IPS DF 6.9 (cell line): ENCODE measurements at places on chromosomes 5 and 9.

- H3K36me3 ChIP-seq: no peaks in the 10 kb centered on the region; the same call in 1 of the 2 replicates
- no peak overlapping the region for H3K4me3 ChIP-seq
- H3K27me3 ChIP-seq: no peaks in the 10 kb centered on the region
- peaks cover 11% of the 10 kb centered on the region for H3K4me1 ChIP-seq
Observed at GRCh38 chr9:136147890-136148714, 29.4 kb upstream of the TMEM250 start.

DNA sequence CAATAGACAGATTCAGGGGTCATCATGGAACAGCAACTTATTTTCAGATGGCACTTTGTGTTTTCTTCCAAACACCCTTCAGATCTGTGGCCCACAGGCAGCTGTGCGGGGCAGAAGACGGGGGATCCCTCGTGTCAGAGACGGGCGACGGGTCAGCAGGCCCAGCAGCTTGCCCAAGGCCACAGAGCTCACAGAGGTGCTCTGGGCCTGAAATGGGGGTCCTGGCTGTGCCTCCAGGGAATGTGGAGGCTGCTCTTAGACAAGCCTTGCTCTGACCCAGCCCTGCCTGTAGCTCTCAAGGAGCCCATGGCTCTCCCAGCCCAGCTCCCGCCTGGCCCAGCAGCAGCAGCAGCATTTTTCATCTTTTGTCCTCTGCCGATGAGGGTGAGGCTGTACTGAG is 40.9 kb upstream of the SARDH start:
- H3K4me1 ChIP-seq: no peaks in the 10 kb centered on the region
- H3K36me3 ChIP-seq: peaks cover 6% of the 10 kb centered on the region; the same call in 1 of the 2 replicates
- no peak overlapping the region for H3K4me3 ChIP-seq
- H3K27ac ChIP-seq: no peak overlapping the region
- no peak for DNase-seq
- H3K27me3 ChIP-seq: no peaks in the 10 kb centered on the region

DNA sequence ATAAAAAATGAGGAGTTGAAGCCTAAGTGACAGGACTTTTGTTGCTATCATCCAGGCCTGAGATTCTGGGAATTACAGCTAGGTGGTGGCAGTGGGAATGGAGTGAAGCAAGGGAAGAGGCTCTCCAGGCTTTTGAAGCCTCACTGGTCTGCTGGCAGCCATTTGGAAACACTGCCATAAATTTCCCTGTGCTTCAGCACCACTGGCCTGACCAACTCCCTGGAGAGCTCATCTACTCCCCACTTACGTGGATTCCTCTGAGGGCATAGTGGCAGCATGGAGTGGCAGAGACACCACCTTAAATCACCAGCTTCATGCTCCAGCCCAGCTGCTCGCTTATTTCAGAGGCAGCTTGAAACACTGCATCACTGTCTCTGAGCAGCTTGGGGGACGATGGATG is 518.2 kb downstream of the TLR4 start:
- H3K4me3 ChIP-seq: no peak overlapping the region
- H3K36me3 ChIP-seq: no peaks in the 10 kb centered on the region

DNA sequence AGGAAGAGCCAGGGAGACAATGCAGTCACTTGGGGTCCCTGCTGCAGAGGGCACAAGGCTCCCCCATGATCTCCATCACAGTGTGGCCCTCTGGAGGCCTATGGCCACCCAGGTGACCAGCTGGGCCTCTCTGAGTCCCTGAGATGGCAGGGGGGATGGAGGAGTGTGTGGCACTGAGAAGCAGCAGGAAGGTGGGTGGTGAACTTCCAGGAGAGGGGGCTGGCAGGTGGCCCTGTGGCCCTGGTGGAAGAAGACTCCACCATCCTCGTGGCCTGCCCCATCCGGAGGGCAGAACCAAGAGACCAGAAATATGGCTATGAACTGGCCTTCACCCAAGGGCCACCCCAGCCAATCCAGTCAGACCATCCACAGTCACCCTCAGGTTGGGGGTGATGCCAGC is 31.7 kb upstream of the AFAP1L1 start:
- H3K4me3 ChIP-seq: no peak overlapping the region
- DNase-seq: no peak
- no peaks in the 10 kb centered on the region for H3K36me3 ChIP-seq
- no peaks in the 10 kb centered on the region for H3K4me1 ChIP-seq
- H3K27me3 ChIP-seq: no peaks in the 10 kb centered on the region

- H3K4me3 ChIP-seq: no peak overlapping the region
- H3K4me1 ChIP-seq: no peaks in the 10 kb centered on the region
- H3K36me3 ChIP-seq: no peaks in the 10 kb centered on the region
- H3K27ac ChIP-seq: no peak overlapping the region
- H3K27me3 ChIP-seq: no peaks in the 10 kb centered on the region
- DNase-seq: no peak
Observed at GRCh38 chr5:122585371-122585770, 189.5 kb upstream of the SNX2 start.

GRCh38 chr9:36997414-36997813 is 36.7 kb downstream of the PAX5 start:
- peaks cover 6% of the 10 kb centered on the region for H3K27me3 ChIP-seq
- no peak for DNase-seq
- H3K4me1 ChIP-seq: peaks cover 3% of the 10 kb centered on the region
- H3K4me3 ChIP-seq: no peak overlapping the region

DNA sequence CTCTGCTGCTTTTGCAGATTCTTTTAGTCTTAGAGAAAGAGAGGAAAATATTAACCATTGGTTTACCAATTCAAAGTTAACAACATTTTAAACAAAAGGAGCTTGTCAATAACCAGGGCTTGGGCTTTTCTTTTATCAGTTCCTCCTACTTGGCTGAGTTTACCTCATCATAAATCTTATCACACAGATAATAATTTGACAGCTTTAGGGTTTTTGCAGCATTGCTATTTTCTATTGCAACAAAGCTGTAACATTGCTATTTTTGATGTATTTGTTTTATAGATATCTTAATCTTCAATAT is 9.8 kb upstream of the ABL1 start:
- peaks cover 4% of the 10 kb centered on the region for H3K4me1 ChIP-seq
- no peaks in the 10 kb centered on the region for H3K36me3 ChIP-seq
- no peak overlapping the region for H3K4me3 ChIP-seq
- no peaks in the 10 kb centered on the region for H3K27me3 ChIP-seq

- no peak overlapping the region; the same call in 1 of the 2 replicates for H3K4me3 ChIP-seq
- H3K36me3 ChIP-seq: no peaks in the 10 kb centered on the region
- no peak for DNase-seq
- H3K27ac ChIP-seq: no peak overlapping the region
- H3K27me3 ChIP-seq: peaks cover 11% of the 10 kb centered on the region; the same call in 1 of the 2 replicates
- peaks cover 2% of the 10 kb centered on the region; the same call in 1 of the 2 replicates for H3K4me1 ChIP-seq
Observed at GRCh38 chr9:113636165-113636564, 172.6 kb downstream of the RGS3 start.

DNA sequence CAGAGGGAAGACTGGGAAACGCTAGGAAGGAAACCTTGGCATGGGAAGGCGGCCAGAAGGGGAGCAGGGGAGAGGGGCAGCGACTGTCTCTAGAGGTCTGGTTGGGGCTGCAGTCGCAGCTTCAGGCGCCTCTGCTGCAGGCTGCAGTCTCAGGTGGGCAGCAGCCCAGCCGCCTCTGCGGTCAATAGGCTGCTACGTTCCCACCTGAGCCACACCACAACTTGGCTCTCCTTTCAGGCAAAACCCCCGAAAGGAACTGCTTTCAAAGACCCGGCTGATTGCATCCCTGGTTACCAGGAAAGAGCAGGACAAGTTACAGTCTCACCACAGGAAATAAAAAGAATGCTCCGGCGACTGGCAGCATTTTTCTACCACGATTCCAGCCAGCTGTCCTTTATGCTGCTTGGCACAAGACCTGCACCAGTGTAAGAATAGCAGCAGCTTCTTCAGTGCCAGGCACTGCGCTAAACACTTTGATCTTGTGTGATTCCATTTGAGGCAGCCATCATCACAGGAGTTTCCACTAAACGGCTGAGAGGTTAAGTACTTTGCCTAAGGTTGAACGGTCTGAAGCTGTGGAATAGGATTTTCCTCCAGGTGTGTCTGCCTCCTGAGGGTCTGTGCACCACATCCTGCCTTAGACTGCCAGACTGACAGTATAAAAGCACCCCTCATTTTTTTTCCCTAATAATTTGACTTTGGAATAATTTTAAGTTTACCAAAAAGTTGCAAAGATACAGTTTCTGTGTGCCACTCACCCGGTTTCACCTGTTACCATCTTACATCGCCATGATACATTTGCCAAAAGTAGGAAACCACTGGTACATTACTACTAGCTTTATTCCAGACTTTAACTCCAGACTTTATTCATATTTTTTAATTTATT is 7.5 kb downstream of the RPS14 start:
- peaks cover 4% of the 10 kb centered on the region for H3K4me1 ChIP-seq
- no peaks in the 10 kb centered on the region for H3K27me3 ChIP-seq
- no peak overlapping the region for H3K27ac ChIP-seq

GRCh38 chr9:99416007-99416406 is 193.9 kb downstream of the SEC61B start:
- no peaks in the 10 kb centered on the region for H3K36me3 ChIP-seq
- H3K27me3 ChIP-seq: no peaks in the 10 kb centered on the region
- no peak overlapping the region for H3K4me3 ChIP-seq
- DNase-seq: no peak
- H3K4me1 ChIP-seq: peaks cover 3% of the 10 kb centered on the region; the same call in 1 of the 2 replicates
- no peak overlapping the region for H3K27ac ChIP-seq

- no peak overlapping the region for H3K4me3 ChIP-seq
- no peaks in the 10 kb centered on the region for H3K27me3 ChIP-seq
- H3K36me3 ChIP-seq: no peaks in the 10 kb centered on the region
- H3K27ac ChIP-seq: no peak overlapping the region
Observed at GRCh38 chr5:133234273-133234672, 182.5 kb downstream of the HSPA4 start.

DNA sequence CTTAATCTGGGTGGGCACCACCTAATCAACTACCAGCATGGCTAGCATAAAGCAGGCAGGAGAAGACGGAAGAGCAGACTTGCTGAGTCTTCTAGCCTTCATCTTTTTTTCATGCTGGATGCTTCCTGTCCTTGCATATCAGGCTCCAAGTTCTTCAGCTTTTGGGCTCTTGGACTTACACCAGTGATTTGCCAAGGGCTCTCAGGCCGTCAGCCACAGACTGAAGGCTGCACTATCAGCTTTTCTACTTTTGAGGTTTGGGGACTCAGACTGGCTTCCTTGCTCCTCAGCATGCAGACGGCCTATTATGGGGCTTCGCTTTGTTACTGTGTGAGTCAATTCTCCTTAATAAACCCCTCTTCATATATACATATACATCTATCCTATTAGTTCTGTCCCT is 180.2 kb downstream of the TRPM3 start:
- no peak overlapping the region for H3K4me3 ChIP-seq
- no peaks in the 10 kb centered on the region for H3K36me3 ChIP-seq
- DNase-seq: no peak
- no peaks in the 10 kb centered on the region for H3K27me3 ChIP-seq
- no peak overlapping the region for H3K27ac ChIP-seq

- no peak overlapping the region for H3K27ac ChIP-seq
- no peak overlapping the region for H3K4me3 ChIP-seq
- H3K36me3 ChIP-seq: no peaks in the 10 kb centered on the region
Observed at GRCh38 chr9:21060919-21061561, 16.7 kb downstream of the IFNB1 start.

- no peak for DNase-seq
- H3K4me3 ChIP-seq: no peak overlapping the region
- peaks cover 2% of the 10 kb centered on the region; the same call in 1 of the 2 replicates for H3K27me3 ChIP-seq
- H3K4me1 ChIP-seq: no peaks in the 10 kb centered on the region
- H3K27ac ChIP-seq: no peak overlapping the region
- no peaks in the 10 kb centered on the region for H3K36me3 ChIP-seq
Observed at GRCh38 chr5:171342362-171343111, 33.5 kb downstream of the TLX3 start.

DNA sequence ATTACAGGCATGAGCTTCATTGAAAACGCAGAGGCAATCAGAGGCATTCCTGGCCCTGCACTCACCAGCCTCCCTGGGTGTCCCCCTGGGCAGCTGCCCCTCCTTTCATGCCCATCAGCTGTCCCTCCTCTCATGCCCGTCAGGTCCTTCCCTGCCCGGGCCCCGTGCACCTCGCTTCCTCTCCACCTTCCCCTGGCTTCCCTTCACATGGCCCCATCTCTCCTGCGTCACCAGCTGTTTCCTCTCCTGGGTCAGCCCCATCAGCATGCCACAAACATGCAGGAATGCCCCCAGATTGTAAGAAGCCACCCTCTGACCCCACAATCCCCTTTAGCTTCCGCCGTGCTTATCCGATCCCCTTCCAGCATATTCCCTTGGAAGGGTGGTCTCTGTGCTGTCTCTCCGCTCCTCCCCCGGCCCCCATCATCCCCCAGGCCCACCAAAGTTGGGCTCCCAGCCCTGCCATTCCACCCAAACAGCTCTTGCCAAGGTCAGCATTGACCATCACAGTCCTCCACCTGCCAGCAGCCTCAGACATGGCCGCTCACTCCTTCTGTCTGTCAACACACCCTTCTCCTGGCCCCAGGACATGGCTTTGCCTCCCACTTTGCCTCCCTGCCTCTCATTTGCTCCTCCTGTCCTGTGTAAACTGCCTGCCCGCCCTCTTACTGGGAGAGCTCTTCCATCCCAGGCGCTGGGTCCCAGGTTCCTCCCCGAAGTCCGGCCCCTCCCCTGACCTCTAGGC is 98.6 kb upstream of the IER5L start:
- no peak overlapping the region for H3K4me3 ChIP-seq
- peaks cover 15% of the 10 kb centered on the region for H3K4me1 ChIP-seq
- no peak overlapping the region for H3K27ac ChIP-seq
- DNase-seq: no peak
- H3K36me3 ChIP-seq: no peaks in the 10 kb centered on the region
- H3K27me3 ChIP-seq: no peaks in the 10 kb centered on the region

DNA sequence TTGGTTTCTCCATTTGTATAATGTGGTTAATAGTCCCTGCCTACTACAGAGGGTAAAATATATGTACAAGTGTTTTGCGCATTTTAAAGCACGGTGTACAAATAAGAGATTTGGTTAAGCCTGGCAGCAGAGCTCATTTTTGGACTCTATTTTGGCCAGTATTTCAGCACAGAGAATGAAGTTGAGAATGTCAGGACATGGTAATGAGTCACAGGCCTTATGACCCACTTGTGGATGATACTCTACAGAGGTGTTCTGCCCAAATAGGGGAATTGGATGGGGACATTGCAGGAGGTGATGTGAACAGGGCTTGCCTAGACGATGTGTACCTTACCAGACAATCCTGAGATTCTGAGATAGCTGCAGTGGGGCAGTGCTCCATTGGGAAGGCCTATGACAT is 50.6 kb downstream of the MELK start:
- H3K27me3 ChIP-seq: no peaks in the 10 kb centered on the region; the same call in 1 of the 2 replicates
- H3K4me3 ChIP-seq: no peak overlapping the region
- no peak for DNase-seq
- no peaks in the 10 kb centered on the region for H3K4me1 ChIP-seq
- H3K36me3 ChIP-seq: no peaks in the 10 kb centered on the region; the same call in 1 of the 2 replicates

GRCh38 chr5:146520731-146521130 is 4.7 kb upstream of the GPR151 start:
- H3K27ac ChIP-seq: no peak overlapping the region
- no peaks in the 10 kb centered on the region for H3K36me3 ChIP-seq
- DNase-seq: no peak
- H3K27me3 ChIP-seq: no peaks in the 10 kb centered on the region
- H3K4me1 ChIP-seq: no peaks in the 10 kb centered on the region

GRCh38 chr9:94576131-94576530 is 17.5 kb downstream of the FBP2 start:
- no peaks in the 10 kb centered on the region for H3K27me3 ChIP-seq
- H3K27ac ChIP-seq: no peak overlapping the region
- no peaks in the 10 kb centered on the region for H3K4me1 ChIP-seq
- no peaks in the 10 kb centered on the region for H3K36me3 ChIP-seq
- no peak for DNase-seq
- no peak overlapping the region for H3K4me3 ChIP-seq

- no peak overlapping the region for H3K4me3 ChIP-seq
- H3K4me1 ChIP-seq: no peaks in the 10 kb centered on the region
Observed at GRCh38 chr9:84990416-84990815, 320.9 kb downstream of the NTRK2 start.
